ENCODE measurements at places on chromosomes 4 and X.

- no peak overlapping the region for H3K4me3 ChIP-seq
- no peaks in the 10 kb centered on the region for H3K27me3 ChIP-seq
- DNase-seq, result no peak
- no peak overlapping the region for H3K27ac ChIP-seq
Observed at GRCh38 chr4:42703813-42704212, 46.9 kb upstream of the ATP8A1 start.

GRCh38 chr4:149914119-149915115 lies 98.8 kb upstream of the IQCM start:
- DNase-seq, result peak; percentile 75
- H3K4me1 ChIP-seq, result no peaks in the 10 kb centered on the region
- H3K36me3 ChIP-seq, result no peaks in the 10 kb centered on the region
- no peak overlapping the region for H3K27ac ChIP-seq

- H3K4me1 ChIP-seq, result peaks cover 30% of the 10 kb centered on the region
- no peaks in the 10 kb centered on the region for H3K36me3 ChIP-seq
- H3K27ac ChIP-seq, result no peak overlapping the region
- H3K4me3 ChIP-seq, result no peak overlapping the region
Observed at GRCh38 chr4:153520227-153520626, 54.1 kb downstream of the TMEM131L start.

DNA sequence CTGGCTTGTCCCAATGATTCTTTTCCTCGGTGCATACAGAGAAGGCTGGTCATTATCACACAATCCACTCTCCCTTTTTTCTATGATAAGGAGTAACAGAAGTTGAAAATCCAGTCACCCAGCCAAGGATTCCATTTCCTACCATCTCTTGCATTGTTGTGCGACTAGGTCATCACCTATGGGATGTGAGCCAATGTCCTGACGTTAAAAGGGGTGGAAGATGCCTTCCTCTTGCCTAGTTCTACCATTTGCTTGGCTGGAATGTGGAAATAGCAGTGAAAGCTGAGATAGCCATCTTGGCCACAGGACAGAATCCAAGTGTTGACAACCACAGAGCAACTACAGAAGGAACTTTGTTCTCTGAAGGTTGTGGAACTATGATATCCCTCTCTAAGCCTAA lies 132.2 kb upstream of the KIT start:
- no peaks in the 10 kb centered on the region for H3K4me1 ChIP-seq
- no peak overlapping the region for H3K4me3 ChIP-seq

GRCh38 chr4:85067342-85067741 lies 100.9 kb upstream of the WDFY3 start:
- H3K27me3 ChIP-seq, result no peaks in the 10 kb centered on the region
- H3K36me3 ChIP-seq, result no peaks in the 10 kb centered on the region
- DNase-seq, result no peak
- no peak overlapping the region for H3K4me3 ChIP-seq
- no peaks in the 10 kb centered on the region for H3K4me1 ChIP-seq
